ENCODE measurements at places on chromosomes 2 and 18.

DNA sequence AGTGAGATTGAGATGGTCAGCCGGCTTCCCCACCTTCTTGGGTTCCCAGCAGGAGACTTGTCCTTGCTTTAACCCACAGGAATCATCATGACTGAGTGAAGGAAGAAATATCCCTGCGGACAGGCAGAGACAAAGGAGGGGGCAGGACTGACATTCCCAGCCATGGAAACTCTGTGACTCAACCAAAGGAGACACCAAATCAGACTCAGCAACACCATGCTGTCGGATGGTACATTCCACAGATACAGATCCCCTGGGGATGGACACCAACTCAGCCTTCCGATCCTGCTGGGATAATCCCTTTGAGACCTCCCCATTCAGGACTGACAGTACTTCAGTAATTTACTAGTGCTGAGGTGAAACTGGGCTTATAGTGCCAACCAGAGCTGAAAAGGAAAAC is 518.3 kb downstream of the XIRP2 start:
- no peak for DNase-seq

DNA sequence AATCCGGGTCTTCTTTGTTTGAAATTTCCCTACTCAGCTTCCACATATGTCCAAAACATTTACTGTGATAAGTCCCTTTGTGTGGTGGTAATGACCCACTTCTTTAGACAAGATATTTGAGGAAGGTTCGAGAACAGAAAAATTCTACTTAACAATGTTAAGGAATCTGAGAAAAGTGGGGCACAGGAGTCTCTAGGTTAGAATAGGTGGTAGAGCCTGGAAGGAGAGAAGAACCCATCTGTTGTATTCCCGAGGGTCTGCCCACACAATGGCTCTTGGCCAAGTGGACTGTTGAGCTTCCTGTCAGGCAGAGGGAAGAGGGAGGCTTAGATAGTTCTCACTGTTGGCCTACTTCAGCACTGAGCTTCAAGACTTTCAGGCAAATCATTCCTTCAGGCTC is 4.3 kb downstream of the IGFBP2 start:
- DNase-seq, result no peak

DNA sequence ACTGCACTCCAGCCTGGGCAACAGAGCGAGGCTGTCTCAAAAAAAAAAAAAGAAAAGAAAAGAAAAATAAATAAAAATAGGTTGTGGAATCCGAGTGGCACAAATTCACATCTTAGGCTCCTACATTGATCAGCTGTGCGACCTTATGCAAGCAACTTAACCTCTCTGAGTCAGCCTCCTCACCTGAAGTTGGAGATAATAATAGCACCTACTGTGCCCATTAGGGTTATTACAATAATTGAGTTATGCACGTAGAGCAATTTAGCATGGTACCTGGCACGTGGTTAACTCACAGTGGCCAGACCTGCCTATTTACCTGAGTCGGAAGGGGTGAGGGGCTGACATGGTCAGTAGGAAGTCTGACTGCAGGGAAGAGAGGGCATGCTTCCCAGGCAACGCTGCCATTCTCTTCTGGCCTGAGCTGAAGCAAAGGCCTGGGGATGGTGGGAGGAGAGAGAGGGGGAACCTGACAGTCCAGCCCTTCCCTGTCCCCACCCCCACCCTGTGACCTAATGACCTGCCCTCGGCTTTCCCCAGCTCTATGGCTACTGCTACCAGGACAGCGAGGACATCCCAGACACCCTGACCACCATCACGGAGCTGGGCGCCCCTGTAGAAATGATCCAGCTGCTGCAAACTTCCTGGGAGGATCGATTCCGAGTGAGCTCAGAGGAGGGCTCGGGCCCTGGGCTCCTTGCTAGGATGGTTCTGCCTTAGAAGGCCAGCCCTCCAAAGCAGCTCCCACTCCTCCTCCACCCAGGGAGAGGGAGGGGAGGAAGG is 5.1 kb downstream of the PKDCC start:
- no peak for DNase-seq

DNA sequence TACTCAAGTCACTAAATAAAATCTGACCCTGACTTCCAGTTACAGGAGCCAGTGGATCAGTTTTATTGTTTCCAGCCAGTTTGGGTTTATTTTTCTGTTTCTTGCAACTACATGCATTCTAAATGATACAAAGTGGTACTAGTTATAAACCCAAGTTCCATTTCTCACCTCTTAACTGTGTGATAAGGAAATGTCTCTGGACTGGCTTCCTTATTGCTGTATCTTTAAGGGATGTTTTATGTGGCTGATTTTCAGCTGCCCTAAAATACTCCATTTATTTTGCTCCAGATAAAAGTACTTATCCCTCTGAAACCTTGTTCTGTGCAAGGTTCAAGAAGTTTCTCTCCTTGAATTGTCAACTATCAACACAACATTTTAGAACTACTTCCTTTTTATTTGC is 107.9 kb upstream of the DLX2 start:
- no peak for DNase-seq

GRCh38 chr2:36633470-36634092 is 35.6 kb upstream of the FEZ2 start:
- DNase-seq, result no peak

DNA sequence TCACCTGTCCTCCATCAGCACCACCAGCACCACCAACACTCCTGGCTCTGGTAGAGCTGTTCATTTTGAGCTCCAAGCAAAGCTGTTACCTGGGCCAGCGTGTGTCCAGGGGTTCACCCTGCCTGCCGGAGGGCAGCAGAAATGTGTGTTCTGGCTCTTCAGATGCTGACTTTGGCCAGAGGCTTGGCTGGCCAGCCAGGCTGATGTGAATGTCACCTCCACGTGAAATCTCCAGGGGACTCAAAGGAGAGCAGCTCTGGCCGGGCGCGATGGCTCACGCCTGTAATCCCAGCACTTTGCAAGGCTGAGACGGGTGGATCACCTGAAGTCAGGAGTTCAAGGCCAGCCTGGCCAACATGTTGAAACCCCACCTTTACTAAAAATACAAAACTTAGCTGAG is 33.5 kb downstream of the CIB4 start:
- no peak for DNase-seq

GRCh38 chr2:223737207-223737606 is 100.2 kb downstream of the AP1S3 start:
- DNase-seq, result no peak

GRCh38 chr2:45595721-45596435 is 15.2 kb downstream of the SRBD1 start:
- DNase-seq, result no peak

GRCh38 chr2:194826241-194826640 is 830.8 kb upstream of the SLC39A10 start:
- DNase-seq, result no peak

DNA sequence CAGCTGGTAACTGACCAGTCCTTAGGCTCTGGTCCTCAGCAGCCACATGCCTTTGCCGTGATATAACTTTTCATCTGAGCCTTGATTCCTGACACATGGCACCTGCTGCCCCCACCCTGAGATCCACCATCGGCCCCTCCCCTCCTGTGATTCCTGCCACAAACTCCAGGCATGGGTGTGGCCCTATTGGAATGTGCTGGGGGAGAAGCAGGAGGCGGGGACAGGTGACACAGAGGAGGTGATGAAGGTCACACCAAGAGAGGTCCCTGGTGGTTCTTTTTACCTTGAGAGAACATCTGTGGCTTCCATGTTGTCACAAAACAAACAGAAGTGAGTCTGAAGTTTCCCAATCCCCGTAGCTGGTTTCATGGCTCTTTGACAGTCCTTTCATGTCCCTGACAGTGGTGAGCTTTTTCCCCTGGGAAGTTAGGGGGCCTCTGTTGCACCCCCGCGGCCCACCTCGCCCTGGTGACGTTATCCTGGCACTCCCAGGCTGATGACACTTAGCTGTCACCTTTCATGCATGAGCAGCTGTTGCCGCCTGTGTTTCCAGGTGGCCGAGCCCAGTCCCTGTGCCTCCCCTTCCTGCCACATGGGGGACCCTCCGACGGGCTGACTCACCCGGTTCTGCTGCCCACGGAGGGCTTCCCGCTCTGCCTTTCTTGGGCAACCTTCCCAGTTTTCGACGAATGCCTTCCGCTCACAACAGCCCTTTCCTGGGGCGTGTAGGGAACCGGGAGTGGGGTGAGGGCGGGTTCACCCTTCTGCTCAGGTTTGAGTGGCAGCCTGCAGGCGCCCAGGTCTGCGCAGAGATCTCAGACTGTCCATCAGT is 66.3 kb upstream of the GLI2 start:
- DNase-seq, result no peak

- DNase-seq, result no peak
Measured at GRCh38 chr18:58101291-58101794, 57.3 kb downstream of the NEDD4L start.

GRCh38 chr2:195003881-195004471 is 653.0 kb upstream of the SLC39A10 start:
- DNase-seq, result peak; percentile 22

GRCh38 chr18:40935423-40935822 is 1019.6 kb upstream of the PIK3C3 start:
- no peak for DNase-seq

DNA sequence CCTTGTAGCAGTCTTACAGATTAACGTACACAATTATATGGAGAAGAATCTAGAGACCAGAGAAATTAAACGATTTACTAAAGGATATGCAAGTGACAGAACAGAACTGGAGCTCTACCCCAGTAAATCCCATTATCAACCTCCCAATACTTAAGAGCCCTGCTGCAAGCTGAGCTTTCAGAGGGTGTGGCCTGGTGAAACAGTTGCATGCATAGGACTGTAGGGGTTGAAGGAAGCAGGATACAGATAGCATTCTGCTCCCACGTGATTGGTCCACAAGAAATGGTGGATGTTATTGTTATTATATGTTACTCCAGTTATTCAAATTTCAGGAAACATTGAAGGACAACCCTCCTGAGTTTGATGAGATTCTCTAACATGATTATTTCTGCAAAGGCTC is 210.8 kb upstream of the THUMPD2 start:
- no peak for DNase-seq

- no peak for DNase-seq
Measured at GRCh38 chr2:102042196-102043081, 50.7 kb downstream of the IL1R2 start.

DNA sequence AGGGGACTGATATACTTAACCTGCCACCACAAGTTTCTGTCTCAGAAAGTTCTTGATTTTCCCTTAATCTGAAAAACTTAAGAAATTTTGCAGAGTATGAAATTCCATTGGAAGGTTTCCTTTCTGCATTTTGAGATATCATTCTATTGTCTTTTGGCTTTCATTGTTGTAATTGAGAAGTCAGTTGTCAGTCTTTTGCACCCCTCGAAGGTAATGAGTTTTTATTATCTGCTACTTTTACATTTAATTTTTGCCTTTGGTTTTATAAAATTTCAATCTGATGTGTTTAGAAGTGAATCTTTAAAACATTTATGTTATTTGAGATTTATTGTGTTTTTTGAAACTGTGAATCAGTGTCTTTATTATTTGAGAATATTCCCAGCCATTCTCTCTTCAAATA is 4.8 kb upstream of the IL36A start:
- no peak for DNase-seq
